NCI-H69 (cell line): ENCODE measurements at places on chromosomes 16 and 17.

- no peak for DNase-seq
These were observed 50.6 kb upstream of the METRNL start for GRCh38 chr17:83028851-83029250.

DNA sequence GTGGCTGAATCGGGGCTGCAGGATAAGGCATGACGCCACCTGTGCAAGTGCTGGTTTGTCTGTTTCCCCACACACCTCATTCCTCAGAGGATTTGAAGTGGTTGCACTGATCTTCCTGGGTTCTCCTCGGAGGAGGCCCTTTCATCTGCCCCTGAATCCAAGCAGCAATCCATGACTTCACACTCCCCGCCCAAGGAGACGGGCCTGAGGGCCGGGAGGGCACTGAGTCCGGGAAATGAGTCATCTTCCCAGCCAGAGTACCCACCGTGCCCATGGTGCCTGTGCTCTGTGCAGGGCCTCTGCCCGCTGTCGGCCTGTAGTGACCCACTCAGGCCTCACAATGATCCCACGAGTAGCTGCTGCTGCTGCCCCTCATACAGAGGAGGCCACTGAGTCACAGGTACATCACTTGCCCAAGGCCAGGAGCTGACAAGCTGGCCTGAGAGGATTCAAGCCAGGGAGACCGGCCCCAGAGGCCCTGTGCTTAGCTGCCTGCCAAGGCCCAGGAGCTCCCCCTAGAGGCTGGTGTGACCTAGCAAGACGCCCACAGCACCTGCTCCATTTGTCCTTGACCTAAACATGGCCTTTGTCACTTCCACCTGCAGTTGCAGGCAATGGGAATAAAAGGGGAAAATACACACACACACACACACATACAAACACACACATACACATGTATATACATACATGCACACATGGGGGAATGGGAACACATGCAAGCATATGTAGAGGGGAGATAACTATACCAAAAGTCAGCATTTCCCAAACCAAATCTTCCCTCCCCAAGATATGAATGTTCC is 240.0 kb downstream of the C16orf95 start:
- peak; percentile 20 for DNase-seq

GRCh38 chr17:6639586-6640535 is 650 bp downstream of the KIAA0753 start:
- DNase-seq: peak; percentile 49

DNA sequence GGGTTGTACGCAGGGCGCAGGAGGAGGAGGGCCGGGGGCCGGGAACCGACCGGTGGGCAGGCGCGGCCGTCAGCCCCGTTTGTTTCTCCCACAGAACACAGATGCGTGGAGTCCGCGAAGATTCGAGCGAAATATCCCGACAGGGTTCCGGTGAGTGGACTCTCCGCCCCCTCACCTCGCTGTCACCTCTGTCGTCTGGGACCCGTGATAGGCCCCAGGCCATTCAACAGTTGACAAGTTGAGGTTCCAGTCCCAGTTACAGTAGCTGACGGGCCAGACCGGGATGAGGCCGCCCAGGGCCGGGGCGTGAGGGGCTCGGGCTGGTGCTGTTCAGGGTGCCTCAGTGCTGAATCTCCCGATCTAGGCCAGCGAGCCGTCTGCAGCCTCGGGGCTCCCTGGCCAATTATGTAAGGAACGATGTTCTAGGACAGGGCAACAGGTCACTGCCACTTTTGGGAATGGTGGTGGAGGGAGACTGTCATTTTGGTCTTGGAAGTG is 628 bp downstream of the GABARAPL2 start:
- DNase-seq: no peak

DNA sequence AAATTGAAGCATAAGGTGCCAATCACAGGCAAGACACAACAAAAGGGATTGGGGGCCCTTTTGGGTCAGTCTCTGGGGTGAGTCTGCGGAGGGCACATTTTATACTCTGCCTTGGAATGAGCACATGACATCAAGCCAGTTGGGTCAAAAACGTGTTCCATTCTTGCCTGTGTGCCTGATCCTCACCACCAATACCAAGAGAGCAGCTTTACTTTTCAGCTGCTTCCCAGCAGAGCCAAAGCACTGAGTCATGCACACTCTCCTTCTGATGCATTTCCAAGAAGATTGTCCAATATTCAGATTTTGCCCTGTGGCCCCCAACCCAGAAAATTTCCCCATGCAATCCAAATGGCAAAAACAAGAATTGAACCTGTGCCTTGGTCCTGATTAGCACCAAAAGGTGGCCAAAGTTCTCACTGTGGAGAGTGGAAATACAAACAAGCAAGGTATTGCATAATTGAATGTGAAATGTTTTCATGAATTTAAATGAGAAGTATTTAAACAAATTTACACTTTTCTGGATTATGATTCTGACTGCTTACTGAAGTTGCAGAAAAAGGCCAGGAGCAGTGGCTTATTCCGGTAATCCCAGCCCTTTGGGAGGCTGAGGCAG is 217.8 kb upstream of the SOX9 start:
- no peak for DNase-seq
